Stimulated activated CD4-positive, alpha-beta T cell treated with anti-CD3 and anti-CD28 coated beads, Interleukin-12 subunit alpha, Interleukin-12 subunit beta, amount 100 ng/mL, for 24 hours (primary cell): ENCODE measurements at places on chromosomes 12 and 14.

DNA sequence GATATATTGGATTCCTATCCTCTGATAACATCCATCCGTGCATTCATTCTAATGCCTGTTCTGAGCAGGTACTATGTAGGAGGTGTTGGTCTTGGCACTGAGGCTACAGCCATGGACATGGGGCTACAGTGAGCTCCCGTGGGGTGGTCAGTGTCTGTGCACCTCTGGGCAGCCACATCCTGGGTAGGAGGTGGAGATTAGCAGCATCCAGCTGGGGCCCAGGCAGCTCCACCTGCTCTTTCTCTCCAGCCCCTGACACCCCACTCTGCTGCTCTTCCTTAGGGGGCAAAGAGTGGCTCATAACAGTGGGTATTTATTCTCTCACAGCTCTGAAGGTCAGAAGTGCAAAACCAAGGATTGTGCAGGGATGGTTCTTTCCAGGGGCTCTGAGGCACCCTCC lies 292.0 kb upstream of the SFSWAP start:
- no peak for DNase-seq

DNA sequence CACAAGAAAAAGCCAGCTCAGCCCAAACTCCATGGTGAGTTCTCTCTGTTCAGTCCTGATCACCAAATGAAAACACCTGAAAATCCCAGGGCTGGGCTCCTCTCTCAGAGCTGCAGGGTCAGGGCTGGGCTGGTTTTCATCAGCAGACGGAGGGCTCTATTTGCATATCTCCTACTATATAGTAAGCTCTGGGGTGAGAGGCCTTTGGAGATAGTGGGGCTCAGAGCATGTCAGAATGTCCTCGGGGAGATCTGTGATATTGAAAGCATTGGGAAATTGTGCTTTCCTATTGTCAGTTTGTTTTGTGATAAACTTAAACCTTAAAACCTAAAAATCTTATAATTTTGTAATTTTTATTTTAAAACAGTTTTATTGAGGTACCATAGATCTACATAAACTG lies 742.6 kb downstream of the TMEM121 start:
- no peak for DNase-seq

DNA sequence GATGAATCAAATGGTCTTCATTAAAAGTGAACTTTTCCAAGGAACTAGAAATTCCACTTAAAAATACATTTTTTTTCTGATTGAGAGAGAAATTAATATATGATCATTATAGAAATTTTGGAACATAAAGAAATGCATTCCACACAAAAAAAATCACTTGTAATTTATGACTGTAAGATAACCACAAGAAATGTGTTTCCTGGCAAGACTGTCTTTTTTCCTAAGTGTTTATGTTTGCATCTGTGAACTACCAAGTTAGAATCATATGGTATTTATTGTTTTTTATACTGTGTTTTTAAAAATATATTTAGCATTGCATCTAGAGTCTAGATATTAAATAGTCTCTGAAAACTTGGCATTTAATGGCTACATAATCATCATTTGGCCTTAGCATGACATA lies 726.8 kb downstream of the BCL11B start:
- DNase-seq, result no peak

GRCh38 chr14:55807053-55807880 lies 227.3 kb downstream of the KTN1 start:
- peak; percentile 26 for DNase-seq

DNA sequence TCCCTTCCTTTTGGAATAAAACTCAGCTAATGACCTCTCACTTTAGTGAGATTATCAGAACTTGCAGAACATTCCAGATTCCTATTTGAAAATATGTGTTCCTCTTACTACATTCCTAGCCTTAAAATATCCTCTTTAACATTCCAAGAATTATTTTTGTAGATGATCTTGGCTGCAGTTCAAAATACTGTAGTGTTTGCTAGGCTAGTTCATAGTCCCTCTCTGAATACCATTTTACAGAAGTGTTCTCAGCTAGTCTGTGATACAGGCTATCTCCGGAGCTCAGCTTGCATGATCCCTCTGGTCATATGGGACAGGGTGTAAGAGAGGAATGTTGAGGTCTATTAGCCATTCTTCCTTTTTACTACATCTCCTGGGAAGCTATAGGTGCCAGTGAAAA lies 17.6 kb upstream of the GPR33 start:
- no peak for DNase-seq

GRCh38 chr12:33439587-33440011 lies at the start of gene SYT10:
Gene SYT10, minus strand, starts transcription at chr12:33439819. Its CDS starts 297 bp downstream, at chr12:33439522.
- no peak for DNase-seq

DNA sequence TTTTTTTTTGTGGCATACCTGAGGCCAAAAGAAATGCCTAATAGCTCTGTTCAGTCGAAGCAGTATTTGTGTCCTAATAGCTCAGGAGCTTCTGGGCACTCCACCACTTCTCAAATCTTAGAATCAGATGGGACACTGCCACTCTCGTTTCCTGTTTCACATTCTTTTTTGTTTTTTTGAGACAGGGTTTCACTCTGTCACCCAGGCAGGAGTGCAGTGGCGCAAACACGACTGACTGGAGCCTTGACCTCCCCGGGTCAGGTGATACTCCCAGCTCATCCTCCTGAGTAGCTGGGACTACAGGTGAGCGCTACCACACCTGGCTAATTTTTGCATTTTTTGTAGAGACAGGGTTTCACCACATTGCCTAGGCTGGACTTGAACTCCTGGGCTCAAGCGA lies 52.7 kb downstream of the SPPL3 start:
- DNase-seq, result no peak

GRCh38 chr12:106048676-106049075 lies 90.1 kb downstream of the NUAK1 start:
- DNase-seq, result no peak

GRCh38 chr14:98741523-98741922 lies 530.5 kb downstream of the BCL11B start:
- no peak for DNase-seq

DNA sequence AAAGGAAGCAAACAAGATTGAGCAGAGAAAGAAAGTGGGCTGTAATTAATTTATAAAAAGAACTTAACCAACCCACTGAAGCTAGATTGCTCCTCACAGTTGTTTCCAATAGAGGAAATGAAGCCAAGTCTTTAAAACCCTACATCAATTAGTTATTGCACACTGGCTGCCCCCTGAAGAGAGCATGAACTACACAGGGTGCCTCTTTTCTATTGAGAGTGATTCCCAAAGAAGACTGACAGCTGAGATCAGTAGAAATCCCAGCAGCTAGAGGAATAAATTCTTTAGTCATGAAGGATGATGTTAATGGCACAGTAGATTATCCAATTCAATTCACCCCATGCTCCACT lies 8.6 kb upstream of the USP15 start:
- DNase-seq, result no peak

- DNase-seq, result no peak
Observed at GRCh38 chr14:61562321-61563161, 132.8 kb upstream of the HIF1A start.

DNA sequence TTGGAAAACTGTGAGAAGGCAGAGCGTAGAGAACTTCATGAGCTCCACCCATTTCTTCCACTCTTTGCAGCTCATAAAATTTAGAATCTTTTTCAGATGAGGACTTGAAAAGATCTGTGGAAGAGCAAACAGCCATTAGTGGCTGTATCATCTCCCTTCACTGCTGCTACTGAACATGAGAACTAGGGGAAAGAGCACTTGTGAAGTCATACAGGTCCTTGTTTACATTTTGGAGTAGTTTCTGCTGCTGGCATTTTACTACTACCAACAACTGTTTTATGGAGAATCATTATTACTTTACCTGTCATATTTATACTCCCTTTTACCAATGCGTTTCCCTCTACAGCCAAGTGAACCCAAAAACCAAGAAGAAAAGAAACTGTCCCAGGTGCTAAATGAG lies 41.0 kb downstream of the RPGRIP1 start:
- no peak for DNase-seq

DNA sequence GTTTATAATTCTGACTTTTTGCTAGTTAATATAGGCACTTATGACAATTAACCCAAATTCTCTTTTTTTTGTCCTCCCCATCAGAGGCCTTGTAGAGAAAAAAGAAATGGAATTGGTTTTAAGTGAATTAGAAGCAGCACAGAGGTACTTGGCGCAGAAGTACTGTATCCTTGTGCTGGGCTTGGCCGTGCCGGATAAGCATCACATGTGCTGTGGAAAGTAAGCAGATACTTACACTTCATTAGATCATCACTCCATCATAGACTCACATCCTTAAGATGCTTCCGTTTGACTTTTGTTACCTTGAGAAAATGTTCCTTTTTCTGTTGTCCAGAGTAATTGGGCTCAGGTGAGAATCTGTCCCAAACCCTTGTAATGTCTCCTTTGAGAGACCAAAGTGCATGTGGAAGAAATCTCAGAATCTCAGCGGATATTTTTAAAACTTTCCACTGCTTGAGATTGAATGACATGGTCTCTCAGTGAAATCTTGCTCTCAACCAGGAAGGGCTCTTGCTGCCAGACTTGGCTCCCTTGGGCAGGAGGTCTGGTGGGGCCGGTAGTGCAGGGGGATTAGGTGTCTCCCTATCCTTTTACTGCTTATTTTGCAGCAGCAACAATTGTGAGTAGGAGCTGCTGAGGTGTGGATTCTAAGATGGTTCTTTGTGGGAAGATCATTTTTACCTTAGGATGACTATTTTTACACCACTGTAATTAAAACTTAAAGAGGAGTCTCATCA lies 24.8 kb downstream of the PPP1R36 start:
- no peak for DNase-seq

- no peak for DNase-seq
Observed at GRCh38 chr14:50666772-50667683, 1.1 kb downstream of the SAV1 start.

DNA sequence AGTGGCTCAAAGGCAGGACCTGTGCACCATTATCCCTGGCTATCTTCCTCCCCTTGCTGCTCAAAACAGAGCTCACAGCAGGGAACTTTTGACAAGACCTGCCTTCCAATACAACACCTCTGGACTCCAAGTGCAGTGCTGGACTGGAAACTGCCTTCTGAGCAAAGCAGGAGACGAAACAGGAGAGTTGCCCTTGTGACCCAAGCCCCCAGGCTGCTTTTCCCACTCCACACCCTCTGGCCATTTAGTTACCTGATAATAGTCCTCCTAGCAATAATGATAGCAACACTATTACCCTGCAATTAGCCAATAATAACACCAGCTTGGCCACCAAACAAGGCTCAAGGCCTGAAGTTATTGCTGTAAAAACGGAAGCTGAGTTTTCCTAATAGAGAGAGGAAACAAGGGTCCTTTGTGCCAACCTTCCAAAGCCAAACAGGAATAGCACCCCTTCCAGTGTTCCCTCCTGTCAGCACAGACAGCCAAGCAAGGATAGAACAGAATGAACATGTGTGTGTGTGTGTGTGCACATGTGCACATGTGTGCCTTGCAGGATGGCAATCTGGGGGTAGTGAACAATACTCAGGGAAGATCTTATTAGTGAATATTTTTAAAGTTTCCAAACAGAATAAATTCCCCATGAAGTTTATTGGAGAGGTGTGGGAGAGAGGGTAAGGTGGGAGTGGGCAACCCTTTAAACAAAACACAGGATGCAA lies 9.2 kb upstream of the KRT73 start:
- no peak for DNase-seq

GRCh38 chr14:52363961-52364360 lies 49.8 kb downstream of the PTGER2 start:
- DNase-seq, result no peak

GRCh38 chr12:97093187-97093683 lies 186.2 kb downstream of the NEDD1 start:
- no peak for DNase-seq

DNA sequence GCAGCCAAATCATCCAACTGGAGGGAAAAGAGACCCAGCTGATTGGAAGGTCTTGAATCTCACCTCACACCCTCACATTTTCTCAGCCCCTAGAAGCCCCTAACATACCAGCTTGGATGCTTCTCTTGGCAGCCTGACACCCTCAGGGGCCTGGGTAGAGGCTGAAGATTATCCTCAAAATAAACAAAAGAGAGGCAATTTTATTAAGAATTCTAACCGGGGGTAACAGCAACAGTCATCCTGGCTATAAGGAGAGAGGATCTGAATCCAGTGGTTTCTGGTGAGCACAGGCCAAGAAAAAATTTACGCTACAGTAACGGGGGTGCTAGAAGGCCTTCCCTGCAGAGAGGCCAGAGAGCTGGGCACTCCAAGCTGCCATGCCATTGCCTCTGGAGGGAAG lies 21.6 kb downstream of the KRT76 start:
- DNase-seq, result no peak

GRCh38 chr14:95523051-95523814 lies 6.8 kb upstream of the SYNE3 start:
- no peak for DNase-seq

GRCh38 chr14:24870949-24871701 lies 178.8 kb downstream of the STXBP6 start:
- DNase-seq, result no peak

- DNase-seq, result no peak
Observed at GRCh38 chr12:52909331-52909730, 4.5 kb upstream of the KRT8 start.

GRCh38 chr12:100778967-100779590 lies 15.5 kb upstream of the ANO4 start:
- DNase-seq, result no peak

- DNase-seq, result no peak
Observed at GRCh38 chr14:93901813-93902212, 25.3 kb upstream of the FAM181A start.

DNA sequence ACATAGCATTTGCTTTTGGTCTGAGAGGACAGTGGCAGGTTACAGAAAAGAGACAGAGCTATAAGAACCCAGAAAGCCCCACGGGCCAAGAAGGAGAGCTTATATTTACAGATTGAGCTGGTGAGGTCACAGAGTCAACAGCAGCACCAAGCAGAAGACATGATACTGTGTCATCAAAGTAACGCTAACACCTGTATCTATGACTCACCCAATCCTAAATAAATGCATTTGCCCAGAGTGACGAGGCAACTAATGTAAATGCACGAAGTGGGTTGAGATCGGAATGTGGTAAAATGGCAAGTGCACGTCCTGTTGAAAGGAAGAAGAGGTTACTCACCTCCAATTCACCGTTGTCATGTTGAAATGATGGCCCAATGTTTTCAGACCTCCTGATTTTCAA lies 6.7 kb upstream of the CD163L1 start:
- no peak for DNase-seq

- DNase-seq, result no peak
Observed at GRCh38 chr12:12682284-12682683, 13.7 kb downstream of the GPR19 start.

DNA sequence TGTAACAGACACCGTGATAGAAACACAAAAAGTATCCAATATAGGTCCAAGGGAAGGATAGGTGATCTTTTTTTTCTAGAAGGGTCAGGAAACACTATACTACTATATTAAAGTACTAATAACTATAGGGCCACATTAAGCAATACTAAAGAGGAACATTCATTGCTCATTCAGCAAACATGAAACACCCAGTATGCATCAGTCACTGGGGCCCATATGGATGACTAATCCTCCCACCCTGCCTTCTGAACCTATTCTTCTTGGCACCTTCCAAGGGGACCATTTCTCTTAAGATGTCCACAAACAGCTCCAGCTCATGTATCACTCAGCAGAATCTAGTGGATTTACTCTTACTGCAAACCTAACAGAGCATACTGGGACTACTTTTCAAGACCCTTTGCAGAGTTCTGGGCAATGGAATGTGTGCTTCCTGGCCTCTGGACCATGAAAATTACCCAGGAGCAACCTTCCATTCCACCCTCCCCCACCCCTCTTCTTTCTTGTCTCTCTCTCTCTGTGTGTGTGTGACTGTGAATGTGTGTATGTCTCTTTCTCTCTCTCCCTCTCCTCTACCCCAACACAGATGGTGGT lies 187.9 kb downstream of the EPS8 start:
- DNase-seq, result no peak
